ENCODE measurements at places on chromosomes 1 and 21.

- peak; percentile 71 for DNase-seq
Measured at GRCh38 chr1:201511941-201512539, 5.1 kb upstream of the CSRP1 start.

GRCh38 chr21:30769724-30770431, 14.7 kb upstream of the KRTAP21-1 start:
- DNase-seq = no peak

- DNase-seq = no peak
Measured at GRCh38 chr1:66296951-66297350, 237.0 kb upstream of the SGIP1 start.

DNA sequence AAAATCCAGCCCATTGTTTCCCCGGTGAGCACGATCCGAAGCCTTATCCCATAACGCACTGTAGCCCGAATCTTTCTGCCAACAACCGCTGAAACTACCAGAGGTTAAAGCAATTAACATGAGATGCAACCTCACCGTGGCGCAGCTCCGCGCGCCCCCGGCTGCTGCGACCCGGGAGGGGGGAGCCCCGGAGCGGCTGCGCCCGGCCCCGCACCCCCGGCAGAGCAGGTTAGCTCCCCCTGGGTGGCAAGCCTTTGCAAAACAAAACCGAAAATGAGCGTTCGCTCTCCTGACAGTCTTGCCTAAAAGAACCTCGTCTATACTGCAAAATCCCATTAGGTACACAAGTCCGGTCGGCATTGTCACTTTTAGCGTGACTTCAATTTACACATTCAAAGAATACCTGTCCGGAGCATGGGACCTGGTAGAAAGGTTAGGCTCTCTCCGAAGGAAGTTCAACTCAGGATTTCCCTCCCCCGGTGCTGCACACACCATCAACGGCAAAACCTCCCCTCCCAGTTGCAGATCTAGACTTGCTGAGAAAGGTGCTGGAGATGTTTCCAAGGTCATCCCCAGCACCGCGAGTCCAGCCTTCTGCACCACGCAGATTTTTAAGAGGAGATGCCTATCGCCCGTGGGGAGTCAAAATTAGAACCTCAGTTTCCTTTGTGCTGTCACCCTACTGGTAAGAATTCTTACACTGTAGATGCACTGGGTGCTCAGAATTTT, 107.5 kb downstream of the ZNF281 start:
- peak; percentile 69 for DNase-seq

DNA sequence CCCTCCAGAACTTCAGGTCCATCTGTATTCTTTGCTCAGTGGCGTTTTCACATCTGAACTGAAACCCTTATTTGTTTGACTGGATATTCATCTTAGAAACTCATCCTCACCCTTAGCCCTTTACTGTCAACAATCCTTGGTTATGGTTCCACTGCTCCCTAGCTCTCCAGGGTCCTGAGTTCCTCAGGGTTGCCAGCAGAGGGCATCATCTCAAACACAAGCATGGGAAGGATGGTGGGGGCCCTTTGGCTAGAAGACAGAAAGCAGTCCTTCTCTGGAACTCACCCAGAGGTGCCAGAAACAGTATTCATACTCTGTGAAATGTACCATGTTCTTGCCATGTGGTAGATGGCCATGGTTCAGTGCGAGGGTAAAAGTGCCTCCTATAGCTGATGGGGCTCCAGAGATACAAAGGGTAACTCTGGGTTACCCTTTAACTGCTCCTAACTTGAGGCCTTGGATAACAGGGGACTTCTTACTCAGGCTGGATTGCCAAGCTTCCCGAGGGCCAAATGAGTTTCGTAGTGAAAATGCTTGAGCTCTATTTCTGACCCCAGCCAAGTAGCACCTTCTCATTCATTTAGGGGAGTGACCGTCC, 11.3 kb downstream of the NCSTN start:
- DNase-seq = no peak

DNA sequence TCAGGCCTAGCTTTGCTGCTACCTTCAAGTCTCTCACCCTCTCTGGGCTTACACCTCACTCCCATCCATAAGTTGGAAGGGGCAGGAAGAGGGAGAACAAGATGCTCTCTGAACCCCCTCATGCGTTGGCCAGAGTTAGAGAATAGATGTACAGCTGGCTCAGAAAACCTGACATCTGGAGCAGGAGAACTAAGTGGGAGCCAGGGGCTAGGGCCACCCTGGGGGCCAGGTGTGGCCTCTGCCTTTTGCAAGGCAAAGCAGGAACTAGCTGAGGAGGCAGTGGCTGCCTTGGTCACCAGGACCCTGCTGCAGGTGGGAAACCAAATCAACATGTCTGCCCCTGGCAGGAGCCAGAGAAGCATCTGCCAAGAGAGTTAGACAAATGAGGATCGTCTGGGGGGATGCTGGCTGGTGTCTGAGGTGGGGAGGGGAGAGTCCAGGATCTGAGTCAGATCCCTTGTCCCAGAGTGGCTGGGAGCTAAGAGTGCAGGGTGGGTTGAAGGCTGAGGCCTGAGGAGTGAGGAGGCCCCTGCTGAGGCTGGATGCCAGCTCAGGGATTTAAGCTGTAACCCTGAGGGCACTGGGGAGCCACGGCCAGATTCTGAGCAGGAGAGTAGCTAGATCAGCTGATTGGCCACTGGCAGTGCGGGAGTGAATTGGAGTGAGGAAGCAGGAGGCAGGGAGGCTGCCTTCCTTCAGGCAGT, 115.0 kb downstream of the EPHB2 start:
- DNase-seq = no peak

DNA sequence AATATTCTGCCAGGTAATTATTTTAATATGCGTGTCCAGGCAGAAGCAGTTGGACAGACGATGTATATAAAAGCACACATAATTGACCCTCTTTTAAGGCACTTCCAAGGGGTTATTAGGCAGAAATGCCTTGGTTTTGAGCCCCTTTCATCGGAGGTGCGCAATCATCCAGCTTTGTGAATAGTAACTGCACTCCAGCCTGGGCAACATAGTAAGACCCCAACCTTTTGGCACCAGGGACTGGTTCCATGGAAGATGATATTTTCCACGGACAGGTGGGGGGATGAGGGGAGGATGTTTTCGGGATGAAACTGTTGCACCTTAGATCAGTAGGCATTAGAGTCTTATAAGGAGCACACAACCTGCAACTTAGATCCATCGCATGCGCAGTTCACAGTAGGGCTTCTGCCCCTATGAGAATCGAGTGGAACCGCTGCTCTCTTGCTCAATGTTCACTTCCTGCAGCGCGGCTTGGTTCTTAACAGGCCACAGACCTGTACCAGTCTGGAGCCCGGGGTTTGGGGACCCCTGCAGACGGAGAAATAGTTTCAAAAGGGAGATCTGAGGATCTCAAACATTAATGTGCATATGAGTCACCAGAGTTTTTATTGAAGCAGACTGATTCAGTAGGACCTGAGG, 1.8 kb upstream of the MCOLN2 start:
- peak; percentile 52 for DNase-seq

GRCh38 chr21:31117128-31117916, 79.0 kb upstream of the KRTAP19-8 start:
- no peak for DNase-seq

DNA sequence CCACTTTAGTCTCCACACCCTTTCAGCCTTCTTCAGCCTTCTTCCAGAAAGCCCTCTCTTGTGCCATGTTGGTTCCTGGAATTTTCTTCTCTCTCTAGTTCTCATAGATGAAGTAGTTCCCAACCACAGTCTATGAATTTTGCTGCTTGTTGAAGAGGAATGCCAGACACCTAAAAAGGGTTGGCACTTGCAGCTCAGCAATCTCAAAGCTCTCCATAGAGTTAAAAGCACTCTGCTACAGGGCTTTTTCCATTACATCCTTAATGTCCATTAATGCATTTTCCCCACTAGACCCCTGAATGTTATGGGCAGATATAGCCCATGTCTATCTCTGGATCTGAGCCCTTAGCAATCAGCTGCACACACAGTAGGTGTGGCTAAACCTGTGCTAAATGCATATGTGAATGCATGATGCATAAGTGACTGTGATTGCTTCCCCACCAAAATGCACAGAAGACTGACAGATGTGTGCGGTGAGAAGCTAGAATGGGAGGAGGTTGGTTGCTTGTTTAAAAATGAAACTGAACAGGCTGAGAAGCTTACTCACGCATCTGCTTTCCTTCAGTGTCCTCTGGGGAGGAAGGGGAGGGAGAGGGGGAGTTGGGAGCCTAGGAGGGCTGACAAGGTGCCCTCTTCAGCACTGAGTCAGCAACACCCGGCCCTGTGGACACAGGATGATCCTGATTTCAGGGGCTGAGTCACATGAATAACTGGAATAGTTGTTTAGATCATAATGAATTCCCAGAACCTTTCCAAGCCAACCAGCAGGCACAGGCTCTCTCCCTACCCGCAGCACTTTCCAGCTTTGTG, 146.1 kb upstream of the FGGY start:
- DNase-seq = peak; percentile 18

GRCh38 chr1:197356723-197357533, 88.9 kb downstream of the CRB1 start:
- no peak for DNase-seq

- DNase-seq = no peak
Measured at GRCh38 chr1:79042539-79042938, 36.0 kb upstream of the ADGRL4 start.

GRCh38 chr1:94544706-94545490, 3.3 kb upstream of the F3 start:
- no peak for DNase-seq

DNA sequence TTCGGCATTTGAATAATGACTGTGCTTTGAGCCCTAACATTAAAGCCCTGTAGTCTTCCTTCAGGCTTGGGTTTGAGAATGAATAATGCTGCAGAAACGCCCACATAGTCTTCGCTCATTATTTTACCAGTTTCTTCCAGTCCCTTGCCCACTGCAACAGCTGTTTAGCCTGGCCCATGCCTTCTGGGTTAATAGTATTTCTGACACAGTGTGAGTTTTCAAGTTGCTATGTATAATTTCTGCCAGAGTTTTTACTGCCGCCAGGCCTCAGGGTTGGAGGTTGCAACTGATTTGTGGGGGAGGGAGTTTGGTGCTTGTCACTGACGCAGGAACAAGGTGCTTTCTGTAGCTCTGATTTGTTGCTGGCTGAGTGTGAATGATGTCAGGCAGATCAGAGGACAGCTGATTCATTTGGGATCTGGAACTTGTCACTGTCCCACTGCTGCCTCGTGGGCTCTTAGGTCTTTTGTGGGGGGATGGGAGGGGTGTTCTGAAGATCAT, 109.8 kb downstream of the MAST2 start:
- no peak for DNase-seq

- no peak for DNase-seq
Measured at GRCh38 chr1:1307261-1307922, 338 bp downstream of the ACAP3 start.

DNA sequence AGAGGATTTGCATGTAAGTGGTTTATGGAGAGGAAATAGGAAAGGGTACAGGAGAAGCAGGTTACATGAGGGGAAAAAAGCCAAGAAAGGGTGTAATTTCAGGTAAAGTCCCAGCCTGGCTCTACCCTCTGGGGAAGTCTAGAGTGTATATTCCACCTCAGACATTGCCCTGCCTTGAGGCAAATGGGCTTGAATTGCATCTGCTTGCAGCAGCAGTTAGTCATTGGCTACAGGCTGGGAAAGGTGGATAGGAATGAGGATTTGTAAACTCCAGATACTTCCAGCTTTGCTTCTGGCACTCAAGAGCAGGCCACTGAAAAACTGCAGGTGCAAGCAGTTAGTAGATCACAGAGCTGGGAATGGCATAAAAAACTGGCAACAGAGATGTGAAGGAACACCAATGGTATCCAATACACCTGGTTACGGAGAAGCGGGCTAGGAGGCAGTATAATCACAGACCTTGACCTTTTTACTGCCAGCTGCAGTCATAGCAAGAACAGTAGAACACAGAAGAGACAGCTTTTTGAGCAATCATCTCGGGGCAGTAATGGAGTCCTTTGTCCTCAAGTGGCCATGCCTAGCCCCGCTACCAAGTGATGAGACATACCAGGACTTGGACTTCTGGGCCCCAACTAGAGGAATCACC, 226.9 kb upstream of the NRIP1 start:
- no peak for DNase-seq

DNA sequence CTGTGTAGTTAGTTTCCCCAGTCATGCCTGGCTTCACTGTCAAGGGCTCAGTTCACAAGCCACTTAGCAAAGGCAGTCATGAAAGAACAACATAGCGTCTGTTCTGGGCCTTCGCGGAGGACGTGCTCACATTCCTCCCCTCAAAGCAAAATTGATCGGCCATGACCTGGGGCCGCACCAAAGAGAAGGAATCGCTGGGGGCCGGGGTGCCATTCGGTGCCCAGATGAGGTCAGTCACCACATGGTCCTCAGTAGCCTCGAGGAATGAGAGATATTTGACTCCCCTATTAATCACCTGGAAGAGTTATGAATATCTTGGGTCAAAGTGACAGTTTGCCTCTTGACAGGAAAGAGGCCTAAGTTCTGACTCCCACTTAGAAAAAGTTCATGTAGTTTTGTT, 251.1 kb upstream of the JUN start:
- no peak for DNase-seq

DNA sequence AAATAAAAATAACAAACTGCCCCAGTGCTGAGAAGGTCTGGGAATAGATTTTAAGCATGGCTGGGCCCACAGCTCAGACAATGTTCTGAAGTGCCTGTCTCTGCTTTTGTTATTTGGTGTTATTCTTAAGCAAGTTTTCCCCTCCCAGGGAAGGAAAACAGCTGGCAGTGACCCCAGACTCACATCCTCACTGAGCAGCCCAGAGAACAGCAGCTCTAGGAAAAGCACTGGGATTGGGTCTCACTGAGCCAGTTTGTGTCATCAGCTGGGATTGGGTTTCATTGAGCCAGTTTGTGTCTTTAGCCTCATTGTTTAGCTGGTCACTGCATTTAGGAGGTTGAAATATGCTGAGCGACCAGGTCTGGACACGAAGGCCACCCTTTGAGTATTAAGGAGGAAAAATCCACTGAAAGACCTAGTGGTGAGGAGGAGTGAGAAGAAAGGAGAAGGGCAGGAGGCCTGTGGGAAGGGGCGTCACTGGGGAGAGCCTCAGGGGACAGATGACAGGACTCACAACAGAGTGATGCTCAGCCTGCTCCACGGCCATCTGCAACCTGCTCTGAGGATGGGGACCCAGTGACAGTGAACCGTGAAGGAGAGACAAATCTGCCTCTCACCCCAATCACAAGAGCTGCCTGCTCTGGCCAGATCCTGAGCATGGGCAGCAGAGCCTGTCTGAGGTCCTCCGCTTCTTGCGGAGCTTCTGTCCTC, 103.8 kb downstream of the TOMM20 start:
- DNase-seq = peak; percentile 46

DNA sequence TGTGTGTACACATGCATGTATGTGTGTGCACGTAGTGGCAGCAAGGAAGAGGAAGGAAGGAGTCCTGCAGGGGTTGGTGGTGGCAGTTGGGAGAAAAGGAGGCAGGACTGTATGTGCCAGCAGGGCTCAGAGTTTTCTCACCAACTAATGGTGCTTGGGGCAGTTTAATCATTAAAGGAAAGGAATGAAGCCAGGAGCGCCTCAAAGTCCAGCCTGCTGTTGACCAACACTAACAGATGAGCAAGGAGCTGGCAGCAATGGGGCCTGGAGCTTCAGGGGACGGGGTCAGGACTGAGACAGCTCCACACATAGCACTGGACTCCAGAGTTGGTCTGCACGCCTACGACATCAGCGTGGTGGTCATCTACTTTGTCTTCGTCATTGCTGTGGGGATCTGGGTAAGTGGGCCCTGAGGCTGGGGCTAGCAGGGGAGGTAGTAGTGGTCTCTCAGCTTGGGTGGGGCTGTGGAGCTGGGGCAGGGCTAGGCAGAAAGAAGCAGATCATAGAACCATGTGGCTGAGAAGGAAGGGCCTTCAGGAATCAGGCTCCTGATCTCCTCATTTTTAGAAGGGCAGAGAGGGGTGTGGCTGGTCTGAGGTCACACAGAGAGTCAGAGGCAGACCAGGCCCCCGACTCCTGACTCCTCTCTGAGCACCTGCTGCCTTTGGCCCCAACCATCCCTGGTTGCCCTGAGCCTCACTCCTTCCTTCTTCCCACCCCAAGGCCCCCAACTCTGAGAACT, at the start of gene SLC5A9:
Gene SLC5A9 (plus strand): TSS at position 216 of the 742 bp plus-strand sequence. CDS start 21 bp downstream, at position 237.
- no peak for DNase-seq
